ENCODE measurements at places on chromosomes 12 and 14.

DNA sequence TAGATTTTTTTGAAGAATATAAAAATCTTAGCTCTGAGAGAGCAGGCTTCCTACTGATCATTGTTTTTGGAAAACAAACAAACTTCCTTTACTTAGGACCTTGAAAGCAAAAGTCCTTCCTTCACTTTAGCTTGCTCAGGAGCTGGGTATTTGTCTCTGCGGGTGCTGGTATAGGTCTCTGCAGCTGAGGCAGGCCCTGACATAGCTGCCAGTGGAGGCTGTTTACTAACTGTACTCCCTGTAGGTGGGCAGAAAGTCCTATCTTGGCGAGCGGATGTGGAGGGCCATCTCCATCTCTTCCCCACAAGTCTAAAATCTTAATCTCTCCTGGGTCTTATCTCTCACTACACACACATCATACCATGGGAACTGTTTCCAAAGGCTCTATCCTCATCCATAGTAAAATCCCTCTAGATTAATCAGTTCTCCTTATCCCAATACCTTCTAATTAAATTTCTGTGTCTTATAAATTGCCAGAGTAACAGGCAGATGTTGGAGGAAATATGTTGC lies 4.1 kb upstream of the MIA2 start:
- DNase-seq = no peak

- peak; percentile 39 for DNase-seq
Measured at GRCh38 chr14:76920331-76921087, 94.3 kb downstream of the LRRC74A start.

GRCh38 chr12:65825507-65826352 lies 1.4 kb downstream of the HMGA2 start:
- peak; percentile 53 for DNase-seq

- no peak for DNase-seq
Measured at GRCh38 chr12:13074396-13075117, 28.9 kb downstream of the GSG1 start.

DNA sequence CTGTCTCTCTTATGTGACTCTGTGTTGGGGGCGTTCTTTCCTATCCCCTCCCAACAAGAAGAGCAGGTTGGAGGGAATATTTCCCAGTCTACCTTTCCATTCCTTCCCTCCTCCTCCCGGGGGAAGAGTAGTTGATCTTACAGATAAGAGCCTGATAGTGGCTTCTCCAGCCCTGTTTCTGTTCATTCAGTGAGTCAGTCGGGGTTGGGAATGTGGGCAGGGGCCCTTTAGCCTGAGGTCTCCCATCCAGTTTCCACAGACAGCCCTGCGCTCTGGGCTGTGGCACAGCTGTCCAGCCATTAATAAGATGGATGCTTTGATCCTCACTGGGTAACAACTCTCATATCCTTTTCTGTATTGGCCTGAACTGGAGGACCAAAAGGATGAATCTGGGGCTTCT lies 18.1 kb upstream of the PPP1R1A start:
- no peak for DNase-seq
